ENCODE measurements at places on chromosomes 16 and 17. TPM values are rescaled to one million over a fixed set of nuclear protein-coding genes. Genes with fewer than 3 reads are reported as not detected.

HS3ST3A1 gene
- 0.32 TPM for total RNA-seq

CA10 gene
- not detected for total RNA-seq

PRR15L gene
- total RNA-seq = not detected

FMNL1 gene
- 0.32 TPM for total RNA-seq

MVP gene
- total RNA-seq = 215 TPM

CES3 gene
- not detected for total RNA-seq

SLC16A11 gene
- 0.46 TPM for total RNA-seq

SLC2A4 gene
- total RNA-seq = 0.30 TPM

SLFN14 gene
- total RNA-seq = not detected

SLC39A11 gene
- 18.5 TPM for total RNA-seq

G6PC1 gene
- total RNA-seq = not detected

ZSCAN32 gene
- total RNA-seq = 10.1 TPM

CDH15 gene
- not detected for total RNA-seq

NLRC3 gene
- 10.4 TPM for total RNA-seq

HS3ST4 gene
- not detected for total RNA-seq

NHLRC4 gene
- 1.6 TPM for total RNA-seq

HERPUD1 gene
- total RNA-seq = 39.0 TPM

DGKE gene
- 11.4 TPM for total RNA-seq

LDHD gene
- total RNA-seq = 1.4 TPM

DBF4B gene
- 7.3 TPM for total RNA-seq

CTCF gene
- 22.4 TPM for total RNA-seq

KCNH4 gene
- total RNA-seq = not detected

PIK3R5 gene
- total RNA-seq = not detected

PIK3R6 gene
- total RNA-seq = not detected

KRTAP9-8 gene
- not detected for total RNA-seq

DLG4 gene
- total RNA-seq = 10.4 TPM

TP53TG3 gene
- total RNA-seq = not detected

GNGT2 gene
- total RNA-seq = not detected

ZNF785 gene
- 6.2 TPM for total RNA-seq

KRTAP9-4 gene
- total RNA-seq = not detected

BBS2 gene
- 50.0 TPM for total RNA-seq

KCNG4 gene
- not detected for total RNA-seq

GLIS2 gene
- 1.3 TPM for total RNA-seq

TMEM235 gene
- total RNA-seq = 0.46 TPM

P2RX1 gene
- not detected for total RNA-seq

PARD6A gene
- 1.6 TPM for total RNA-seq

NPIPA3 gene
- total RNA-seq = 2.1 TPM

HOXB1 gene
- total RNA-seq = not detected

TNS4 gene
- not detected for total RNA-seq

CPNE2 gene
- total RNA-seq = 47.6 TPM

DPEP2 gene
- total RNA-seq = not detected

PLEKHH3 gene
- total RNA-seq = 8.4 TPM

LRRC46 gene
- under 0.01 TPM for total RNA-seq

ADAMTS18 gene
- 0.76 TPM for total RNA-seq

TBC1D3H gene
- total RNA-seq = not detected

CNTNAP1 gene
- total RNA-seq = 2.6 TPM

NOTUM gene
- total RNA-seq = not detected

TBC1D3I gene
- total RNA-seq = not detected

Measured in epithelial cell of umbilical artery (primary cell).